ENCODE measurements at places on chromosomes 2 and 18. TPM values are rescaled to one million over a fixed set of nuclear protein-coding genes. Genes with fewer than 3 reads are reported as not detected.

The TMEM37 gene
- total RNA-seq = not detected

The PIEZO2 gene
- total RNA-seq = not detected

GRCh38 chr18:62634458-62634857 is 80.9 kb upstream of the PHLPP1 start:
- no peaks in the 10 kb centered on the region for H3K4me1 ChIP-seq
- DNase-seq = no peak
- H3K4me3 ChIP-seq = no peak overlapping the region
- H3K36me3 ChIP-seq = no peaks in the 10 kb centered on the region
- no peaks in the 10 kb centered on the region for H3K27me3 ChIP-seq

DNA sequence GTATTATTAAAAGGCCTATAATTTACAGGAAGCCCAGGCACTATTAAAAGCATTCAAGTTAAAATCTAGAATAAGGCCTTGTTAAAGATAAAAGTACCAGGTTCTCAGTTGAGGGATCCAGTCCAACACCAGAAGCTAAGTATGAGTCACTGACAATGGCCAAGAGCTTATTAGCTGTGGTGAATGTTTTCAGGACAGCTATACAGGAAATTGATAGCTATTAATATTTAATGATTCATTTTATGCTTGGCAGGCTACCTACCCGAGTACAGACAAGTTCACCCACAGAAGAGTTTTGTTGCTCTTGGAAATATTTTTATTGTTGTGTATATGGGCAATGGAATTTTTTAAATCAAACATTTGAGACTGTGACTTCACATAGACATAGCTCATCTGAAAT is 729.6 kb upstream of the ZNF804A start:
- H3K4me3 ChIP-seq = no peak overlapping the region
- H3K27ac ChIP-seq = no peak overlapping the region
- no peaks in the 10 kb centered on the region for H3K4me1 ChIP-seq
- no peak for DNase-seq
- H3K36me3 ChIP-seq = no peaks in the 10 kb centered on the region
- no peaks in the 10 kb centered on the region for H3K27me3 ChIP-seq

DNA sequence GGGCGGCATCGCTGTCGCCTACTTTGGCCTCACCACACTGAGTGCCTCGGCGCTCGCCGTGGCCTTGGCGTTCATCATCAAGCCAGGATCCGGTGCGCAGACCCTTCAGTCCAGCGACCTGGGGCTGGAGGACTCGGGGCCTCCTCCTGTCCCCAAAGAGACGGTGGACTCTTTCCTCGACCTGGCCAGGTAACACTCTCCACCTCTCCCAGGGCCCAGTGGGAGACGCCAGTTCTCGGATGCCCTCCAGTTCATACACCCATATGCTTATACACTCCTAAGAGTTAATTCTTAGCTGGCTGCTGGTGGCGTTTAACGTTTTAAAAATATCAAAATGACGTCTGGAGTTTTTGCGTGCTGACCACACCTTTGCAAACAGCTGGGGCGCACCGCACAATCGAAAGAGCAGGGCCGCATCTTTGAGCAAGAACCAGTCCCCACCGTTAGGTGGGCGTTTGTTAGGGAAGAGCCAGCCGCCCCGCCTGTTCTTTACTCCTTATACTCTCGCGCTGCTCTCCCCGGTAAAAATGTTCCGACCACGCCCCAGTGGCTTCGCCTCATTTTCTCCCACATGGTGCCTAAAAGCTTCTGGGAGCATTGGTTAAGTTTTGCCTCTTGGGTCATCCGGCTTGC is 899 bp downstream of the SLC1A4 start:
- H3K4me1 ChIP-seq = peaks cover 24% of the 10 kb centered on the region
- H3K27me3 ChIP-seq = no peaks in the 10 kb centered on the region
- no peaks in the 10 kb centered on the region for H3K36me3 ChIP-seq
- DNase-seq = peak; percentile 27
